ENCODE measurements at places on chromosomes 1 and 21.
A peak's percentile ranks its signal among the peaks of the same experiment; 100 is the strongest.

GRCh38 chr1:10045480-10046355 is 13.0 kb downstream of the UBE4B start:
- DNase-seq, result no peak

DNA sequence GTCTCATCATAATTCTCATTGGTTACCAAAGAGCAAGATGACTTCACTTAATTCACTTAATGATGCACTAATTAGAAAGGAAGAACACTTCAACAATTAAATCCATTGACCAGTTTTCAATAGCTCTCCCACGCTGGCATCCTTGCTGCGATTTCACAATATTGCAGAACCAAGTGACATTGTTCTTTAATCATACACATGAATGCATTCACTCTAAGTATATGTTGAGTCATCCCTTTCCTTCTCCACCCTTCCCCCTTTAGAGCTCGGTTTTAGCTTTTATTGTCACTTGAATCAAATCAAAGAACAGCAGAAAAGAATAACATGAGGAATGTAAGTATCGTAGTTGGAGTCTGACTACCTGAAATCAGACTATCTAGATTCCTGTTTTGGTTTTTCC is 233.6 kb upstream of the FMN2 start:
- no peak for DNase-seq

DNA sequence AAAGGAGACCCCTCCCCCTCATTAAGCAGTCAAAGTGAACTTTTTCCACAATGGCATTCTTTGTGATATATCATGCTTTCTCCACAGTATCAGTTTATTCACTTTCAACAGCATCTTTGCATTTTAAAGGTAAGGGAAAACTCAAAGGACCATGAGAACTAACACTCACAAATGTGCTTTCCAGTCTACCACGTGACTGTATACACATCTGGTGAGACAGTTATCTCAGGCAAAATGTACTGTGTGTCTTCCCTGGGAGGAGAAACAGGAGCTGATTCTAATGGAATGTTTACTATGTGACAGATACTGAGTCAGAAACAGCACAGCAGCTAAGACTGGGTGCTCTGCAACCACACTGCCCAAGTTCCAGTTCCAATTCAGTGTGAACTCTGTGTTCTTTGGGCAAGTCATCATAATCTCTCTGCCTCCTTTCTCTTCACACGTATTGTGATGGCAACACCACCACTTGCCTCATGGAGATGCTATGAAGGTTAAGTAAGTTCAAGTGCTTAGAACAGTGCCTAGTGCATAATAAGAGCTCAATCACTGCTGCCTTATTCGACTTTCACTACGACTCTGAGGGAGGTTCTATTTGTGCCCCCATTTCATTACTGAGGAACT is 79.0 kb downstream of the SLC45A1 start:
- DNase-seq, result no peak

DNA sequence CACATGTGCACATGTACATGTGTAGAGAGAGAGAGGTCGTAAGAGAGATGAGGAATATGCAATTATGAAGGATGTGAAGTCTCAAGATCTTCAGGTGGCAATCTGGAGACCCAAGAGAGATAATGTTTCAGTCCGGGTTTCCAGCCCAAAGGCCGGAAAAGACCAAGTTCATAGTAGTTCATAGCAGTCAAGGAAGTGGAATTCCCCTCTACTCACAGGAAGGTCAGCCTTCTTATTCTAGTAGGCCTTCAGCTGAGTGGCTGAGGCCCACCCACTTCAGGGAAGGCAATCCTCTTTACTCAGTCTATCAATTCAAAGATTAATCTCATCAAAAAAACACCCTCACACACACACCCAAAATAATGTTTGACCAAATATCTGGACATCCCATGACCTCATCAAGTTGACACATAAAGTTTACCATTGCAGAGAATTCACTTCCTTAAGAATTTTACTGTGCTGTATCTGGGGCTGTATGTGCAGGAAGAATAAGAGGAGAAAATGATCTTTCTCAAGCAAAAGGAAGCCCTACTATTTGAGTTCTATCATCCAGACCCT is 114.6 kb downstream of the TNFSF18 start:
- DNase-seq, result no peak

- no peak for DNase-seq
Observed at GRCh38 chr21:26404288-26404687, 168.8 kb downstream of the CYYR1 start.

- DNase-seq, result no peak
Observed at GRCh38 chr1:153354515-153355193, 3.0 kb upstream of the S100A9 start.

GRCh38 chr1:8216005-8216404 is 101.9 kb upstream of the SLC45A1 start:
- no peak for DNase-seq

GRCh38 chr1:11379851-11380250 is 99.1 kb upstream of the DISP3 start:
- DNase-seq, result no peak

DNA sequence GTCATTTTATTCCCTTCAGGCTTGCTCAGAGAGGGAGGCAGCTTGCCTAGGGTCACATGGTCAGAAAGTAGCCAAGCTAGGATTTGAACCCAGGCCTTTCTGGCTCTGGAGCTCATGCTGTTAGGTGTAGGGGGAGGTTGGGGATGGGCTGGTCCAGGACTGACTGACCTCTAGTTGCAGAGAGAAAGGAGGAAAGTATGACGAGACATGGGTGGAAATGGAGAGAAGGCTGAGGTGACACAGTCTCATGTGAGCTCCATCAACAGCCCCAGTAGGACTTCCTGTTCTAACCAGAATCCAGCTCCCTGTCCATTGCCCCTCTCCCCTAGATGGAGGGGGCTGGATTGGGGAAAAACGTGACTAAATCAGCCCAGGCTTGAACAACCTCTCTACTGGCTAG is 15.5 kb upstream of the SYNC start:
- DNase-seq, result no peak

GRCh38 chr1:103162360-103162759 is 54.0 kb upstream of the COL11A1 start:
- DNase-seq, result no peak

DNA sequence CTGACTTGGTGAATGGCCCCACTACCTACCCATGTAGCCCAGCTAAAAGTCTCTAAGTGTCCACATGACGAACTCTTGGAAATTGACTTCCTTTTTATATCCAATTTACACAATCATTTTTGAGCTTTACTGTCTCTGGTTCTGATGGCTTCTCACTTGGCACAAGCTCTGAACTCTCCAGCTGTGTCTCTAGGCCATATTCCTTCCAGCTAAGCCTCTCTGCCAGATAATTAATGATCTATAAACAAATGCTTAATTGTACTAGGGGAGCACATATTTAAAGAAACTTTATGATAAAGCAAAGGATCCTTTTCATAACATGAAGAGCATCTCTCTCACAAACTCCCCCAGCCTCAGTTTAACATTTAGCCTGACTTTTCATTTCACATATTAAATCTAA is 16.3 kb upstream of the BEND5 start:
- DNase-seq, result no peak

- no peak for DNase-seq
Observed at GRCh38 chr1:209421186-209421585, 162.3 kb upstream of the CAMK1G start.

DNA sequence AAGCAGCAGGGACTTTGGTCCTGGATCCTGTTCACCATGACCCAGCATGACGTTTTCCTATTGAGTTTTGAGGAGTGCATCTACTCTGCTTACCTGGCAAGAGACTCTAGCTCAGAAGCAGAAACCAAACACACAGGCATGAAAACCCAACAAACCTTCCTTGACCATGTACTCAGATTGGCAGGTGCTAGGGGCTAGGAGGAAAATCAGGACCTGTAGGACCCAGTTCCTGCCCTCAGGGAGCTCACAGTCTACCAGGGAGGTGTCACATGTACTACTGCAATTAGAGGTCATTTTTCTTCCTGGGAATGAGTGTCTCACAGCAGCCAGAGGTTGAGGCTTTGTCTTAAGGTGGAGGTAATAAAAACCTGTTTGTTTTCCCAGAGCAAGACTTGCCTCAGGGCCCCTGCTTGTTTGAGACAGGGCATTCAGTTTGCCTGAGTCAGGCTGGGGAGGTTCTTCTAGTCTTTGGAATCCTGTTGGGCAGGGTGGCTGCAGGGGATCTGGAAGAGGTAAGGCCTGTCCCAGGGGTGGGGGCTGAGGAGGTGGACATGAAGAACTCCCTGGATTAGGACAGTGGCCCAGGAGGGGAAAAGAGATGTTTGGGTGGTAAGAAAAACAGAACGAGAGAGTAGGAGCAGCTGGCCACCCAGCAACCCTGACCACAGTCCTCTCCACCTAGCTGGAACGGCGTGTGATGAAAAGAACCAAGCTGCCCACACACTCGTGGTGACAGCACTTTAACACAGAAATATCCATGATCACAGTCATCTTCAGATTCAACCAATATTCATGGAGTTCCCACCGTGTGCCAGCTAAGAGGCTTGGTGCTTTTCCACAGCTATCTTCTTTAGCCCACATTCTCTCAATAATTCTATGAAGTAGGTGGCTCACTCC is 30.8 kb downstream of the IER5 start:
- DNase-seq, result no peak

- peak; percentile 92 for DNase-seq
Observed at GRCh38 chr21:33380483-33380998, 22.7 kb upstream of the IFNGR2 start.

- no peak for DNase-seq
Observed at GRCh38 chr1:204348722-204349121, 11.0 kb downstream of the PLEKHA6 start.

DNA sequence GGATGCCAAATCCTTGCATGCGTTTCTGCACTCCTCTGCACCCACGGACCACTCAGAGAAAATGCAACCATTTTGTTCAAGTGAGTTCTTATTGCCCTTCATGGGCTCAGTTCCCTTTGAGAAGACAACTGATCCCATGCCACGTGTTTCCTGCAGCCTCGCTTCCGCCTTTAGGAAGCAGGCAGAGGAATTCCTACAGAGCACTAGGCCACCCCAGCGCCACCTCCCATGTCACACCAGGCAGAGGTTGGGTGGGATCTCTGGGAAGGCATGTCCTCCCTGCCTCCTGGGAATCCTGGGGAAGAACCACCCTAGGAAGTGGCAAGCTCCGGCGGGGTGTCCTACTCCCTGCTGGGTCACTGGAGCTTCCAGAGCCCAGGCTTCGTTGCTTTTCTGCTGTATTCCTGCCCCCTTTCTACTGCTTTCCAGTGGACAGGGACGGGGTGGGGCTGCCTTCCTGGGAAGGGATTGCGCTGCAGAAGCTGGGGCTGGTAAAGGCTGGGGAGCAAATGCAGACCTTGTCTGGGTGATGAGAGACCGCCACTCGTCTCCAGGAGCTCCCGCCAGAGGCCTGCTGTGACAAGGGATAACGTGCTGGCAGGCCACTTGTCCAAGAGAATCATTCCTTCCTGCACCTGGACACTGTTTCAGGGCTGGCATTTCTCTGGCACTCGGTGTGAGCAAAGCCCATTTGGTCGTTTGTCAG is 478.2 kb upstream of the VAMP3 start:
- DNase-seq, result no peak

- DNase-seq, result no peak
Observed at GRCh38 chr1:200139661-200140250, 112.2 kb downstream of the NR5A2 start.

- no peak for DNase-seq
Observed at GRCh38 chr1:247409869-247410544, 6.0 kb upstream of the NLRP3 start.
